ENCODE measurements at places on chromosomes 2 and 18. TPM values are rescaled to one million over a fixed set of nuclear protein-coding genes. Genes with fewer than 3 reads are reported as not detected.

Gene RIT2
- total RNA-seq = not detected

DNA sequence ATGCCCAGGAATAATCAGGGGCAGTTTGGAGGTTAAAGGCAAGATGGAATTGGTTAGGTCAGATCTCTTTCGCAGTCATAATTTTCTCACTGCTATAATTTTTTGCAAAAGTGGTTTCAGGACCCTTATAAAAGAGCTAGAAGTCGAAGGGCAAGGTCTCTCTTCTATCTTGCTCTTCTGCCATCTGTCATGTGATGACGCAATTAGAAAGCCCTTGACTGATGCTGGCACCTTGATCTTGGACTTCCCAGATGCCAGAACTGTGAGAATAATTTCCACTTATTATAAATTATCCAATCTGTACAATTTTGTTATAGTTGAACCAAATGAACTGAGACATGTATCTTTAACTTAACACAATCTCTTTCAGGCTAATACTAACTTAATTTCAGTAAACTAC, 6.3 kb upstream of the RALBP1 start:
- DNase-seq = no peak

Gene SLC14A1
- total RNA-seq = 10.5 TPM

DNA sequence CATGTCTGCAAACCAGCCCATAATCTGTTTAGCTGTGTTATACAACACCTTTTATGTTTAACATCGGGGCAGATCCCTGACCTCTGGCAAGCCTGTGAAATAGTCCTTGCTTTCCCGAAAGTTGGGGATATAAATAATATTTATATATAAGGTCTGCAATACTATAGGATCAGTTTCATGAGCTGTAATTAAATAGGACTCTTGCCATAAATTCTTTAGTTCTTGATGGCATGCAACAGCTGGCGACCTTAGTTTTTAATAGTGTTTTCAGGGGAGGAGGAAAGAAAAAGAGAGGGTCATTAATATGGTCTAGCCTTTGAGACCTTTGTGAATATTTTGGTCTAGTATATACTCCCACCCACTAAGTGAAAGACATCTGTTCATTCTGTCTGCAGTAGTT, 166.5 kb downstream of the MTX2 start:
- no peak for DNase-seq

- no peak for DNase-seq
Measured at GRCh38 chr18:73962256-73962655, 185.4 kb downstream of the FBXO15 start.

Gene OTOS
- total RNA-seq = not detected

- no peak for DNase-seq
Measured at GRCh38 chr2:161956738-161957137, 117.3 kb downstream of the DPP4 start.

DNA sequence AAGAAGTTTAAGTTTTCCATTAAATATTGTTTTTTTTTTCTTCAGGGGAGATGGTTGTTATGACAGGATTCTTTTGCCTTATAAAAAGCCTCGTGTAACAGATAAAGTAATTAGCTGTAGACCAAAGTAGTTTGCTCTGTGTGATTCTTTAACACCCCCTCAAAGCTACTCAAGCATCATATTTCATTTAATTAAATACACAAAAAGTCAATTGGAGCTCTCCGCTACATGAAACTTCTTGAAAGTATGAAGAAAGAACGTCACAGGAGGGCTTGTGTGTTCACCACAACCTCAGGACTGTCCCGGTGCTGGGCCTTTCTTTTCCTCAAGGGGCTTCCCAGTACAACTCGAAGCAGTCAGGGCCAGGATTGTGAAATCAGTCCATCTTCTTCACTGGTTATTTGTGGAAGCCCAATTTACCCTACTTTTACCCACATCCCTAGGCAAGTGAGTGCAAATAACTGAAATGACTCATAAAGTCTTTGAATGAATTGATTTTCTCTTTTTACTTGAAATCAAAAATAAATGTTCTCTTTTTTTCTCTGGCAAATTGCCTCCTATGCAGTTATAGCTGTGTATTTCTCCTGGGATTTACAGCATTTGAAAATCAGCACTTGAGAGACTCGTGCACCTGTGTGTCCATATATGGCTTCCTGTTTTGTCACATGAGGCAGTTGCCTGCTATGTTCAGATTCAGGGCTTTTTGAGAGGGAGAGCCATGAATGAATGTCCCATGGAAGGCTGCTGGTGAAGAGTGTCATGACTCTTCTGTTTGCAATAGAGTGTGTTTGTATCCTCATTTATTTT, 48.6 kb downstream of the LINC00305 start:
- DNase-seq = peak; percentile 6

DNA sequence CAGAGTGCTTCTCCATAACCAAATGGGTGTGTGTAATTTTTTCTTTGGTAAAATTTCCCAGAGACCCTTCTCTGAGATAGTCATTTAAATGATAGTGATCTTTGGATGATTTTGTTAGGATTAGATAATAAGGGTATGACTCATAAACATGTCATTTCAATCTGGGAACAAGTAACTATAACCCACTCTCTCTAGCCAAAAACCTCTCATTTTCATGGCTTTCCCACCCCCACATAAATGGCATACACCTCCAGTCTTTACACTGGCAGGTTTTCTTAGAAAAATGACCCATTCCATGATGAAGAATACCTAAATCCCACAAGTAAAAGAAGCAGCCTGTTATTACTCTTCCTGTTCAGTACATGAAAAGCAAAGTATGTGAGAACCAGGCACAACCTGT, 572.0 kb upstream of the ZEB2 start:
- no peak for DNase-seq

Gene TEKT4
- 7.7 TPM for total RNA-seq

- DNase-seq = no peak
Measured at GRCh38 chr2:231144896-231145295, 20.1 kb upstream of the HTR2B start.

- no peak for DNase-seq
Measured at GRCh38 chr2:196468394-196468793, 171.1 kb upstream of the CCDC150 start.

DNA sequence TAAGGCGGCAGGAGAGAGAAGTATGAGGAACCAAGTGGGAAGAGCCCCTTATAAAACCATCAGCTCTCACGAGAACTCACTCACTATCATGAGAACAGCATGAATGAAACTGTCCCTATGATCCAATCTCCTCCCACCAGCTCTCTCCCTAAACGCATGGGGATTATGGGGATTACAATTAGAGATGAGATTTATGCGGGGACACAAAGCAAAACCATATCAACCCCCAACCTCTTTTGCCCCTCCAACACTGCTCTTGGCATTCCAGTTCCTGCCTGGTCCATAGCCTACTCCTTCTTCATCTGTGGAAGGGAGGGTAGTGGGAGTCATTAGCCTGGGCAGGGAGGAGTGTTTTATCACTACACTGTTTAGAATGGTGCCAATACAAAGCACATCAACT, 1.4 kb upstream of the EHD3 start:
- DNase-seq = no peak

Measured in lung (tissue), 17 donors.